ENCODE measurements at places on chromosomes 6 and 20.

DNA sequence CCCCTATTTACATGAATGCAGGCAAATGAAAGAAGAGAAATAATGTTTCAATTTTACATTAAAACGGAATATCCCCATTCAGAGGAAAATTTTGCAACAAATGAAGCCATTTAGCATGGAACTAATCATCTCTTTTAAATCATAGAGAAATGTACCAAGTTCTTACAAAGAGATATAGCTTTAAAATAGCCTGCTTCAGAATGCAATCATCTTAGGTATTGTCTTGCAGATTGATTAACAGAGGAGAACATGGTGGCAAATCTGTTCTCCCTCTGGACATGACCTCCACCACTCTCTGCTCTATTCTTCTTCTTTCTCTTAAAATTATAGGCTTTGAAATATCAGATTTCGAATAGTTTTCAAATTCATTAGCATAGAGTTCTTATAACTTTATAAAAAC, 155.7 kb upstream of the DTNBP1 start:
- DNase-seq = no peak

DNA sequence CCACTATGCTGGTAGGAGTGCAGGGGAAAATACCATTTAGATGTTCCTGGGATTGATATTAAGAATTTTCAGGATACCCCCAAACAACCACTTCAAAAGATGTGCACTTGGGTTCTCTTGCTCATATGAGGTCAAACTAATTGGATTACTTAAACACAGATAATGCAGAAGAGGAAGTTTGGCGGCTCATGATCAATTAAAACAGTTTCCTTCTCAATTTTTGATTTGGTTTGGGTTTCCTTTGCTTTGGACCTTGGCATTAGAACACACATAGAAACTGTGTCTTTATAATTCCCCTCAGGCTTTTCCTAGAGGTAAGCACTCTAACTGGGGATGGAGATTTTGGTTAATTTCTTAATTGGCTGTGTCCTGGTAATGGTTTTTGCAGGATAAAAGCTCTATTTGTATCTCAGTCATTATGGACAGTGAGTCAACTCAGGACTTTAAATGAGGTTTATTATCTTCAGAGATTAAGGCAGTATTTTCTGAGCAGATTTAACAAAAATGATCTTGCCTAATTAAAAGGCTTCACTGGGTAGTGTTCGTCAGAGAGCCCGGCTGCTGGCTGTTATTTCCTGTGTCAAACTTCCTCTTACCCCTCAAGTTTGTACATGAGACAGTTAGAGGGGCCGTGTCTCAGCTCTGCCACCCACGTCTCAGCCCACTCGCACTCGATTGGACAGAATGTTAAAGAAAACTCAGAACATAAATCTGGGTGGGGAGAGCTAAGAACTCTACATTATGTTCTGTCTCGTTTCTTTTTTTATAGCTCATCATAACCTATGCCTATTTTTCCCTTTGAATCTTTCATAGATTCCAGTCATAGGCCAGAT, 50.3 kb upstream of the PREP start:
- DNase-seq = no peak

- DNase-seq = no peak
Observed at GRCh38 chr6:16818992-16819626, 57.8 kb upstream of the ATXN1 start.

GRCh38 chr6:125951323-125951722, 5.2 kb upstream of the HINT3 start:
- no peak for DNase-seq

- DNase-seq = no peak
Observed at GRCh38 chr6:109059153-109059552, 35.5 kb downstream of the SESN1 start.

GRCh38 chr6:160077024-160077423, 44.6 kb upstream of the SLC22A1 start:
- no peak for DNase-seq

DNA sequence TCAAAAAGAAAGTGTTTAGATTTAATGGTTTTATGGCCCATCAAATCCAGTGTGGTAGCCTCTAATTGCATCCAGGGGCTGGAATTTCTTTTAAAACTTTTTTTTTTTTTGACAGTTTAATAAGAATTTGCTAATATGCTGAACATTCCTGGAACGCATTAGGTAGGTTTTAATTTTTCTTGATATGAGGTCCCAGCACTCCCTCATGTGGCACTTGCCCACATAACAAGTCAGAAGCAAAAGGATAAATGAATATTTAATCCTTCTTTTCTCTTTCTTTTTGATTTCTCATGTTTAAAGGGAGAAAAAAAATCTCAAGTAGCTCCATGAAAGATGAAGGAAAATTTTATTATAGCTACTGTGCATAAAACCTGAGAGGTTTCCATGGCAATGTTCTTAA, 13.5 kb downstream of the HAO1 start:
- no peak for DNase-seq

- no peak for DNase-seq
Observed at GRCh38 chr6:117167520-117168271, 97.7 kb upstream of the VGLL2 start.

- no peak for DNase-seq
Observed at GRCh38 chr6:9783567-9783966, 631.3 kb downstream of the TFAP2A start.

DNA sequence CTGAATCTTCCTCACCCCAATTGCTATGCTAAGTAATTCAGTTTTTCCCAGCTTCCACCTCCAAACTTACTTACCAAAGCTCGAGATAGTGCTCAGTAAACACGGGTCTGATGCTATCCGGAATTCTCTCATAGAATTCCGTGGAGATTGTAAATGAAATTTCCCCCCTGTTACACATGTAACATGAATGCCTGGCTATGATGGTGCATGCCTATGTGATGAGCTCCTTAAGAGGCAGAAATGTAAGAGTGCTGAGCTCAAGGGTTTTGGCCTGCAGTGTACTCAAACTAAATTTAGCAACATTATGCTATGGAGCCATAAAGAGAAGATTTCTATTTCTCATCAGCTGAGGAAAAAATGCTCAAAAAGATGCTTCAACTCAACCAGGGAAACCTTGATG, 133.4 kb upstream of the FUT9 start:
- DNase-seq = no peak

DNA sequence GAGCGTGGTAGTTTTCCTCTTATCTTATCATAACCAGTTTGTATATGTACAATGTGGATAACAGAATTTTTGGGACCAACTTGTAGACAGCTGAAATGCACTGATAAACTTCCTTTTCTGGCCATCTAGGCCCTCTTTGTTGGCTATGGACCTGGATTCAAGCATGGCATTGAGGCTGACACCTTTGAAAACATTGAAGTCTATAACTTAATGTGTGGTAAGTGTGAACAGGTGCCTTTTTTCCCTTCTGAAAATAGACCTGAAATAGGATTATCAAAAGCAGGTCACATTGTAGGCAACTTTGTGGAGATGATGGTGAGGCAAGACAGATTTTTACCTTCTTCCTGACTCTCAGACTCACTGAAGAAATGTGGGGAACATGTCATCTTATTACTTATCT, 67.8 kb downstream of the ENPP1 start:
- no peak for DNase-seq

DNA sequence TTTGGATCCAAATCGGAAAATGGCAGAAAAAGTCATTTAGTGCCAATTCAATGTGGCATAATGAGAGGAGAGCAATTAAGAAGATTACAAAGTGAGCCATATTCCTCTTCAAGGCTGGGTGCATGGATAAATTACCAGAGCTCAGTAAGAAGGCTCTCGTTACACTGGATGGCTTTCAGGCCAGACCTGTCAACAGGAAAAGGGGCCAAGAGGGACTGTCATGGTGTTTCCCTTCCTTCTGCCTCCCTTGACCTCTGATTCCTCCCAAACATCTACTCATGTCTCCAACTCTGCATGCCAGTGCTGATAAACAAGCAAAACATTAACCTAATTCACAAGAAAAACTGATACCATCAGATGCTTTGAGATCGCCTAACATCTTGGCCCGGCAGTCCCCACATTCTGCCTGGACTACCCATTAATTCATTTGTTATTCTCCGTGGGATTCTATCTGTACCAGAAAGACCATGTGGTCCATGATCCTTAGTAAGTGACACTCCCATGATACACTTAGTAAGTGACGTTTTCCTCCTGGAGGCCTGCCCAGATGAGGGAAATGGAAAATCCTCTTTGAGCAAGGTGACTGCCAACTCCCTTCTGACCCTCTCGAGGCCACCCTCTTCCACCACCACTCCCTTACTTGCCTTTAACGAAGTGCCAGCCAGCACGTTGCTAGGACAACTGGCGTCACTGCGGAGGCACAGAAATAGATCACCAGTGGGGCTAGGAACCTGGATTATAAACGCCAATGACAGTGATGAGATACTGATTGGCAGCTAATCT, 239.2 kb downstream of the GMPR start:
- no peak for DNase-seq

DNA sequence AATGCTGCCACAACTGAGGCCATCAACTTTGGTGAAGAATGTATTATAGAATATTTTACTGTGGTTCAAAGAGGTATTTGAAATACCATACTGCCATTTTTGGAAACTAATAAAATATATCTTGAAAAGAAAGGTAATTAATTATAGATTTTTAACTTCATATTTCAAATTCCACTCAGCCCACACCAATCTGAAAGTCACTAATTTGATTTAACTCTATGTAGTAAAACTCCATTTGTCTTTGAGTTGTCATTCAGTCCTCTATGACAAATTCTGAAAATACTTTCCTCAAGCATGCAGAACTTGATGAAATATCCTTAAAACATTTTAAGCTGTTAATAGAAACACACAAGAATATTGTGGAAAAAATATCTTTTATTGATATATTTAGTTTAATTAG, 1196.7 kb upstream of the CITED2 start:
- no peak for DNase-seq

DNA sequence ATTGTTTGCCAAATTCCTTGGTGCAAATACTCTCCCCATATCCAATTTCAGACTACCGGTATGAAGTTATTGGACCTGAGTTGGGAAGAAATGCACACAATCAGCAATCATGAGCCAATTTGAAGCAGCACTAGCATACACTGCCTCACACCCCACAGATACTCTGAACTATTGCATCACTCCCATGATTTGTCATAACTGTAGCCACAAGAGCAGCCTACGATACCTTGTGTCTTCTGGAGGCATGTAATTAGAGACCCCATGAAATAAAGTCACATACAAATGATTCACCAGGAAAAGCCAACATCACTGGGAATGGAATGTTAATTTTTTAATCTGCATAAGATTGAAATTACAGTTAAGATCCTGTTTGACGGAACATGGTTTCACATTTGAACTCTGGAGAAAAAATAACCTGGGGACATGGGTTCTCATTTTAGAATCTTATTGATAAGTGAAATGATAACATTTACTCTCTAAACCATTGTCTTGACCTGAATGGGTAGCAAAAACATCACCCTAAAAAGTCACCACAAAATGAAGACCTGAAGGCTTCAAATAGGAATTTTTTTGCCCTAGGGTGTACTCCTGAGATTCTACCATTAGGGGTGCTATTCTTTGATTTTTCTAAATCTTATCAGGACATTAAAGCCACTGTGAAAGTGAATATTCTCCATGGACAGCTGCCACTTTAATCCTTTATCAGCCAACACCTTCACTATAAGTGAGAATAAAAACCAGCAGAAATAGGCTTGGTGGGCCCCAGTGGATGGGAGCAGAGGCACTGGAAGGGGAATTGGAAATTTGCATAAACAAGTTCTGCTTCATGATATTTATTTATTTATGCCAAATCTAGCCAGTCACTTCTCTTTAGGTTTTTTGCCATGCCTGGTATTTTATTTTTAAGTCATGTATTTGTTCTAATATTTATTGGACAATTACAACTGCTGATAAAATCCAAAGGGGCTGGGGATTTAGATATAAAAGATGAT, 34.5 kb upstream of the HBS1L start:
- no peak for DNase-seq

- no peak for DNase-seq
Observed at GRCh38 chr20:40176098-40176841, 512.8 kb downstream of the MAFB start.

GRCh38 chr6:44539701-44540355, 152.3 kb downstream of the CDC5L start:
- DNase-seq = no peak

GRCh38 chr6:20778459-20778858, 244.2 kb downstream of the CDKAL1 start:
- DNase-seq = no peak

DNA sequence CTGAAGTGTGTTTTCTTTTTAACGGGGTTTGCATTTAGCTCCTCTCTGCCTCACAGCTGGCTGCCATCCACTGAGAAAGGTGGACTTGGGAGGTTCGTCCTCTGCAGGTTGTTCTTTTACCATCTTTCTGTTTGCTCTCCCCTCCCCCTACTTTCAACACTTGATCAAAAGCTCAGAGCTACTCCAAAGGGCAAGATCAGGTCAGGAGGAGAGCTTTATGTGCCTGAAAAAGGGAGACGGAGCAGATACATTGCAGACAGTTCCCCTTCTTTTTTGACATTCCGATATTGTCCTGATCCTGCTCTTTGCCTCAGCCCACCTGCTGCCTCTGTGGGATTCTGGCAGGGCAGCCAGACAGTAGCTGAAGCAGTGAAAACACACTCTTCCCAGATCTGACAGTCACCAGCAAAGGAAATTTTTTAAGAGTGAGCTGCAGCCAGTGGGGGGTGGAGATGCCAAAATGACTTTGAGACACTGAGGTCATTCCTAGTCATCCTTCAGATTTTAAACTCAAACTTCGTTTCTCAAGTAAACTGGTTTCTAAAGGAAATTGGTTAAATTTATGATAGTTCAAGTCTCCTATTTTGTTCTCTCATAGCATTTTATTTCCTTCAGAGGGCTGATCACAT, 26.5 kb downstream of the SMLR1 start:
- DNase-seq = no peak

GRCh38 chr6:142953373-142954273, 8.6 kb upstream of the HIVEP2 start:
- DNase-seq = no peak

DNA sequence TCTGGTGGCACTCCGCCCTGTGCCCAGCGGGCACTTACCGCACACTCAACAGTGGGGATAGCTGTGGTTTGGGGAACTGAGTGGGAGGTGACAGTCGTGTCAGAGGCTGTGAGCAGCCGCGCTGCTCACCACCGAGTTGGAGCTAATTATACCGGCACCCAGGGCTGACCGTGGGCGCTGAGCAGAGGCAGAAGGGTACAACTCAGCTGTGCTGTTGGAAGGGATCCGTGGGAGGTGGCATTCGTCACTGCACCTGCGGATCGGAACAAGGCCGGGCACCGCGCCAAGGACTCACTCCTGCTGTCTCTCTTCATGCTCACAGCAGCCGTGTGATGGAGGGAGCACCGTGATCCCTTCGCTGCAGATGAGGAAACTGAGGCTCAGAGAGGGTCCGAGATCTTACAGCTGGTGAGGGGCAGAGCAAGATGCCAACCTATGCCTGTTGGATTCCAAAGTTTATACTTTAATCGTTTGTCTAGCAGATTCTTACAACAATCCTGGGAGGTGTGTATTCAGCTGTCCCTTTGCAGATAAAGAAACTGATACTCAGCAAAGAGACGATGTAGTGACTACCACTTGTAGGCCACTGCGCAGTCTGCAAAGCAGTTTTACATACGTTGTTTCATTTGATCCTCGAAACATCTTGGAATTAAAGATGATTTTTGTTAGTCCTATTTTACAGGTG, 713 bp upstream of the ELMO2 start:
- no peak for DNase-seq

- no peak for DNase-seq
Observed at GRCh38 chr20:45796337-45797065, 4.7 kb downstream of the DNTTIP1 start.

- no peak for DNase-seq
Observed at GRCh38 chr6:21469213-21469612, 124.3 kb upstream of the SOX4 start.

GRCh38 chr20:59403261-59403961, 103.0 kb downstream of the EDN3 start:
- DNase-seq = no peak

Data from glomerular endothelial cell (primary cell).